Aorta (tissue), 5 donors: ENCODE measurements at places on chromosomes 12 and 14. TPM values are rescaled to one million over a fixed set of nuclear protein-coding genes. Genes with fewer than 3 reads are reported as not detected.

GRCh38 chr12:19031032-19031431 lies 98.5 kb upstream of the PLEKHA5 start:
- no peaks in the 10 kb centered on the region for H3K4me1 ChIP-seq

DNA sequence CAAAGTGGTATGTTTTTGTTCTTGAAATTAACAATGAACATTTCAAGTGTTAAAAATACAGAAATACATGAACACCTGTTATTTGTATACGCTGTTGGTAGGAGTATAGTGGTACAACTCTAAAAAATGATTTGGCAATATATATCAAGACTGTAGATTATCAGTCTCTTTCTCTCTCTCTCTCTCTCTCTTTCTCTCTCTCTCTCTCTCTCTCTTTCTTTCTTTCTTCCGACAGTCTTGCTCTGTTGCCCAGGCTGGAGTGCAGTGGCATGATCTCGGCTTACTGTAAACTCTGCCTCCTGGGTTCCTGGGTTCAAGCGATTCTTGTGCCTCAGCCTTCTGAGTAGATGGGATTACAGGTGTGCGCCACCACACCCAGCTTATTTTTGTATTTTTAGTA lies 12.6 kb downstream of the HEBP1 start:
- no peaks in the 10 kb centered on the region for H3K4me1 ChIP-seq
- DNase-seq: no peak

DNA sequence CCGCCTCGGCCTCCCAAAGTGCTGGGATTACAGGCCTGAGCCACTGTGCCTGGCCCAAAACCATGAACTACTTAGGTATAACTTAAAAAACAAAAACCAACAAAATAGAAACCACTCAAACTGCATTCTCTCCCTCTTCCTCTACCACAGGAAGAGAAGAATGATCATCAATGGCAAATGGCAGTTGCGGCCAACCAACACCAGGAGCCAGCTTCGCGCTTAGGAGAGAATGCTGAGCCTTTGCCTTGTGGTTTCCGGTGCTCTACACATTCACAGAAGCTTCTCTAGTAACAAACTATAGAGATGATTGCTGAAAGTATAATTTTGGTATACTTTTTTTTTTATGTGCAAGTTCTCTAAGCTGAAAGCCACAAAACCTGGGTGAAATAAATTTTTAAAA lies 17.1 kb downstream of the CATSPERB start:
- no peak overlapping the region for H3K27ac ChIP-seq
- no peak for DNase-seq
- no peaks in the 10 kb centered on the region for H3K36me3 ChIP-seq
- H3K27me3 ChIP-seq: no peaks in the 10 kb centered on the region

DNA sequence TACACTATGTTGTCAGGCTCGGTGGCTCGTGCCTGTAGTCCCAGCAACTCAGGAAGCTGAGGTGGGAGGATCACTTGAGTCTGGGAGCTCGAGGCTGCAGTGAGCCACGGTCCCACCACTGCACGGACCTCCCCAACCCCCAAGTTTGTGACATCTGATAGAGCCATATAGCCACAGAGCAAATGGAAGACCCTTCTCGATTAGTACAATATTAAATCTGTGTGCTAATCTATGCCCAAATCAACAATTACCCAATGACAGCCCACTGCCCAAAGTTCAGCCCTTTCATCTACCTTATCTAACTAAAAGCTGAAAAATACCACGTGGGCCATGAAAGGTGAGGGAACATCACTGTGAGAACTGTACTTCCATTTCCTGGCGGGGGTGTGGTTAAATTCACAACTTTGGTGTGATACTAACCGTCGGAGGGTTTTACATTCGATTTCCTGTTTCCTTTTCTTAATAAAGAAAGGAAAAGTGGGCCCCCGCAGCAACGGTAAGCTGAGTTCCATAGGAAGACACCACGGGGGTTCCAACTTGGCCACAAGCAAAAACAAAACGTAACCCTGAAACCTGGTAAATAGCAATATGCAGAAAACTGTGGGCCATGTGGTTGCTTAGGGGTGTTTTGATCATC lies 31.2 kb upstream of the FOS start:
- H3K4me1 ChIP-seq: no peaks in the 10 kb centered on the region
- H3K27ac ChIP-seq: no peak overlapping the region

Gene DACT1
- polyA plus RNA-seq: 21.2 TPM

Gene TMEM132C
- not detected for polyA plus RNA-seq

Gene KLRC3
- not detected for polyA plus RNA-seq

- no peaks in the 10 kb centered on the region for H3K4me1 ChIP-seq
- H3K27ac ChIP-seq: no peak overlapping the region
- H3K27me3 ChIP-seq: no peaks in the 10 kb centered on the region
- no peak overlapping the region for H3K4me3 ChIP-seq
- no peaks in the 10 kb centered on the region for H3K36me3 ChIP-seq
Measured at GRCh38 chr14:94977016-94977415, 180.3 kb downstream of the DICER1 start.
